ENCODE measurements at places on chromosomes 11 and 22. TPM values are rescaled to one million over a fixed set of nuclear protein-coding genes. Genes with fewer than 3 reads are reported as not detected.

MUC5B gene
- polyA plus RNA-seq = not detected

SLCO2B1 gene
- polyA plus RNA-seq = 1.2 TPM

MAPK8IP2 gene
- polyA plus RNA-seq = 0.22 TPM

DEUP1 gene
- polyA plus RNA-seq = not detected

BIRC3 gene
- polyA plus RNA-seq = 0.97 TPM

CRACR2B gene
- 2.8 TPM for polyA plus RNA-seq

All from psoas muscle (tissue), 8 donors.